ENCODE measurements at places on chromosomes 6 and 20.
A peak's percentile ranks its signal among the peaks of the same experiment; 100 is the strongest.

- DNase-seq = peak; percentile 27
Observed at GRCh38 chr6:218153-219018, 73.9 kb upstream of the DUSP22 start.

DNA sequence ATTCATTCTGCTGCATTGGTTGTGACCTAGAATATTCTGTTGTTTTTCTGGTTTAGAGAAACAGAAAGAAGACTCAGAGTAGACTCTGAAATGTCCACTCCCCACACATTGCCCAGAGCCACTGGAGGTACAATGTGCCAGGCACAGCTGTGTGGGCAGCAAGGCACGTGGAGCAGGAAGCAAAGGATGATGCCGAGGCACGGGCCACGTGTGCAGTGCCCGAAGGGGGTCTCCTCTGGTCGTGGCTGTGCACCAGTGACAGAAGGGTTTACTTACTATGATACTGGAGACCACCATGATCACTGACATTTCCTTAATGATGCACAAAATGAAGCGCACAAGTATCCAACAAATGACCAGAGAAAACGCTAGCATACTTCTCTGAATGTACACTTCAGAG, 488.9 kb downstream of the PRKN start:
- no peak for DNase-seq

- no peak for DNase-seq
Observed at GRCh38 chr6:161403717-161404116, 129.9 kb upstream of the AGPAT4 start.

- no peak for DNase-seq
Observed at GRCh38 chr6:136895901-136896300, 26.2 kb upstream of the SLC35D3 start.

- DNase-seq = no peak
Observed at GRCh38 chr20:9916761-9917160, 77.9 kb upstream of the PAK5 start.

DNA sequence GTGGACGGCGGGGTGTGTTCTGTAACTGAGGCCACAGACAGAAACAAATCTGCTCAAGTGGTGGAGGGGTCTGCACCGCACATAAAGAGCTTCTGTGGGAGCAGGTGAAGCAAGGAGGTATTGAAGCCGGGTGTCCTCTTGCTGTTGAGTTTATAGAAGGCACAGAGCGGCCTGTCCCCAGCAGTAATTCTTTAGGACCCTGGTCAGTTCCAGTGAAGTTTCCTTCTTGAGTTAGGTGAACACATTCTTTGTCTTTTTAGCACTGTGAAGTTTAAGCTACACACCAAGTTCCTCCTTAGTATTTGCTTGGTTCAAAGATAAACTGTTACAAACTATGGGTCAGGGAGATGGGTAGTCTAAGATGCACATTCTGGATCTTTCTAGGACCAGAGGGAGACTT, 6.1 kb downstream of the PRDM1 start:
- DNase-seq = no peak

- DNase-seq = no peak
Observed at GRCh38 chr20:61997891-61998290, 67.8 kb downstream of the TAF4 start.

DNA sequence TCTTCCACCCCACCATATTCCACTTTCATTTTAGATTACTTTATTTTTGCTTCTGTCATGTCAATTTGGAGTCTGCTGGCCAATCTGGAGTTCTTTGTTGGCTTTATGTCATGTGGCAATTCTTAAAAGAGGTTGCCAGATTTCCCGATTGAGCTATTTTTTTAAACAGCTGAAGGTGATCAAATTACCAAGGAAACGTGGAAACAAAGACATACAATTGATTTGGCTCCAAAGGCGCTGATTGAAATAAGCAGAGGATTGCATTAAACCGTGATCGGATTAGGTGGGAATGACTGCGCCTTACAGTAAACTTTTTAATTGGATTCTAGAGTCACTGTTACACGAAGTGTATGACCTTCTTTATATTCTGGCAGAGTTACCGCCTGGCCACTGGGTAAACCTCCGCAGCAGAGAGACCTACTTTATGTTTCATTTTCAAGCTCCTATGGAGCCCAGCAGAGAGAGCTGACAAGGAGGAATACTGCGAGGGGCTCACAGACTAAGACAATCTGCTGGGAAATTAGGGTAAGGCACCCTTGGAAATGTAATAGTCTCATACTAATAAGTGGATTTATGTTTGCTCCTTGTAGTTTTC, 37.9 kb downstream of the SIM1 start:
- peak; percentile 97 for DNase-seq

- no peak for DNase-seq
Observed at GRCh38 chr20:59299945-59300332, 472 bp upstream of the EDN3 start.

GRCh38 chr6:139600343-139600742, 225.9 kb upstream of the CITED2 start:
- no peak for DNase-seq

- no peak for DNase-seq
Observed at GRCh38 chr6:86715676-86716075, 221.7 kb upstream of the HTR1E start.

Data from NCI-H82 (cell line).